ENCODE measurements at places on chromosomes 2 and 18.

DNA sequence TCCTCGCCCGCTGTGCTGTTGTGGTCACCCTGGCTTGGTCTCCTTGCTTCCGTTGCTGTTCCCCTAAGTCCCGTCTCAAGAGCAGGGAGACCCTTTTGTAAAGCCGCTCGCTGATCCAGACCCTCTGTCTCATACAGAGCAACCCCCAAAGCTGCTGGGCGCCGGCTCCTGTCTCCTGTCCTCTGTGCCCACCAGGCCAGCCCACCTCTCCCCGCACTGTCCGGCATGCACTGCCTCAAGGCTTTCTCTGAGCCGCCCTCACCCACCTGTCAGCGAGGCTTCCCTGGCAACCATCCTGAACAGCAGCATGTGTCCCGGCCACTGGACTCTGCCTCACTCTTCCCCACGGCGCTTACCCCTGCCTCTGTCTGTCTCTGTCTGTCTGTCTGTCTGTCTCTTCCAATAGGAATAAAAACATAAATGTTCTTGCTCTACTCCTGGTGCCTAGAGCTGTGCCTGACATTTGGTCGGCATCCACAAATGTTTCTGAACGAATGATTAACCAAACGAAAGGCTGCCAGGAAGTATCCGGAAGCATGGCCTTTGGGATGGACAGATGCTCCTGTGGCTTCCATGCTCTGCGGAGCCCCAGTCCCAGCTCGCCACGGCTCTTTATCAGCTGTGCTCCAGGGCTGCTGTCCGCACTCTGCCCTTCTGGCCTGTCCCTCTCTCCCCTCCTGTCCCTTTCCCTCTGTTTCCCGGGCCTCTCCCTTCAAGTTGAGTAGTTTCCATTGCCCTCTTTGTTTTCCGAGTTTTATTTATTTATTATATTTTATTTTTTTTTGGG is 7.8 kb downstream of the COLEC11 start:
- DNase-seq = no peak

DNA sequence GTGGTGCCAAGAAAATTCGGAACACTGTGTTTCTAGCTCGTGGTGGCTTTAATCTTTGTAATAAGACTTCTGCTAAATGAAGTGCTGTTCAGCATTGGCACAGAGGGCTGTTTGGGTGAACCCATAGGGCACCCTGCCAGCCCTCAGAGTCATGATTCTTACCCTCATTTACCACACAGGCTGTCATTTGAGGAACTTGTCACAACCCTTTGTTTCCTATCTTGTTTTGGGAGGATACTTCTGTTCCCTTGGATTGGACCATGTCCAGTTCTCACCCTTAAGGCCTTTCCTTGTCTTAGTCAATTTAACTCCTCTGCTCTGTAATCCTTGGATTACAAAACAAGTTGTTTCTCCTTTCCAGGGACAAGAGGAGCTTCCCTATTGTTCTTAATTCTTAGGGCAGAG is 225.7 kb downstream of the MTX2 start:
- no peak for DNase-seq

- no peak for DNase-seq
These were observed 40.0 kb downstream of the ETAA1 start for GRCh38 chr2:67437114-67437513.

DNA sequence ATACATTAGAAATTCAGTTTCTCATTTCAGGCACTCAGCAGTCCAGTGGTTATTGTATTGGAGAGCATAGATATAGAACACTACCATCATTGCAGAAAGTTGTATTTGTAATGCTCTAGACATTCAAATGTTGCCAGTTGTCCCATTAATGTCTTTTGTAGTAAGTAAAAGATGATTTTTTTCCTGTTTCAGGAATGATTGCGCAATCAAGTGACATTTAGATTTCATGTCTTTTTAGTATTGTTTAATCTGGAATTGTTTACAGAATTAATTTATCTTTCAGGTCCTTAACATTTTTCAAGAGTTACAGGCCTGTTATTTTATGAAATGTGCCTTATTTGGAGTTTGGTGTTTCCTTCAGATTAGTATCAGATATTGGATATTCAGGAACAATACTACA is 134.7 kb downstream of the MSTN start:
- no peak for DNase-seq

DNA sequence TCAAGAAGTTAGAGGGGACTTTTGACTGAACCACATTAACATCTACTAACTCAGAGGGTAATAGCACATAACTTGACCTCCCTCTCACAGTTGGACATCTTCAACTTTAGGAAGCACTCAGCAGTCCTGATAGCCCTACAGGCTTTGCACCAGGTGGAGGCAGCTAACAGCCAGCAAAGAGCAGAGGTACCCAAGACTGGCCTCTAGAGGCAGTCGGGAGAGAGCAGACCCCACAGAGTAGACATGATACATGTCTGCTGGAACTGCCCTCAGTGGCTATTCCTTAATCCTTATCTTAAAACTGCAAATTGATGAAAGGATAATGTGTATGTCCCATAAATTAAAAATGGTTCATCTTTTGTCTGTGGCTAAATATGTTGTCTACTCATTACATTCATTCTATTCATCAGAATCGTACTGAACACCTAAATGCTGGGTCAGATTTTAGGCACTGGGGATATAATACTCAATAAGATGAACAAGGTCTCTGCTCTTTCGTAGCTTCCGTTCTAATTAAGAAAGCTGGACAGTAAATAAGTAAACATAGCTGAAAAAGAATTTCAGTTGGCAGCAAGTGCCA is 49.8 kb downstream of the CAB39 start:
- DNase-seq = no peak

- DNase-seq = no peak
These were observed 398.0 kb upstream of the DCC start for GRCh38 chr18:51941999-51942398.

- no peak for DNase-seq
These were observed 65.2 kb downstream of the C2orf76 start for GRCh38 chr2:119301413-119301812.
